NCI-H1436 (cell line): ENCODE measurements at places on chromosomes 12 and 14.

DNA sequence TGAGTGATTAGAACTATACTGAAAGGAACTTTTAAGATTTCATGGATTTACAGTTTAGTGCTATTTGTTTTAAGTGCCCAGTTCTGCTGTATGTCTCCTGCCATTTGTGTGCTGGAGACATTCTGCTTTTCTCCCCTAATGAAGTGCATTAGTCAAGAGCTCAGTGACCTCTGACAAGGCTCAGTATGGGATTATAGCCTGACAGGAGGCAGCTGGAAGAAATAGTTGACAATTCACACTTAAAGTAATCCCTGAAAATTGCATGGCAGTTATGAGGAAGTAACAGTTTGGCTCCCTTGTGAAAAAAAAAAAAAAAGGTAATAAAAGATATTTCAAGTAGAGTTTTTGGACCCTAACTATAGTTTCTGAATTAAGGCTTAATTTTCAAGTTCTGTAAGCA is 70.3 kb downstream of the ALX1 start:
- DNase-seq: no peak

DNA sequence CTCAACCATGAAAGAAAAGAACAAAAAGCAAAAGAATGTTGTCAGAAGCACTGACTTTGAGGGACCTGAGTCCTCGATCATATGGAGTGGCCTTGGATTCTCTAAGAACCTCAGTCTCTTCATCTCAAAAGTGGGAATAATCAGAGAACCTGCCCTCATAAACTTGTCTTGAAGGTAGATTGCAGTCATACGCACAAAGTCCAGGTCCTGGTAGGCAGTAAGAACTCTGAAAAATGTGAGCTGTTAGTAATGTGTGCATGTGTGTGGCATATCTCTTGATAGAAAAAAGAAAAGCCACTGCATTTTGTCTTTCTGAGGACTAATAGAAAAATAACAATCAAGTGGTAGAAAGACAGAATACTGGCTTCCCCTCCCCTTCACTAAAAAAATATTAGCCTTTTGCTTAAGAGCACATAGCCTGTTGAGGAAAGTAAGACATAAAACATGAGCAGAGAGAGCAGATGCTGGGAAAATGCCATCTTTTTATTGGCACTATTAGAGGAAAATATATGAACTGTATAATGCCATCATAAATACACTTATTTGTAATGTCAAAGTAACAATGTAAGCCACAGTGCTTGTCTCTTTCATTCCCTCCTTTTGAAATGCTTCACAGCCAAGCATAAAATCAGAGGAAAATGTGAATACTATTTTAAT is 205.1 kb upstream of the TBX3 start:
- no peak for DNase-seq

DNA sequence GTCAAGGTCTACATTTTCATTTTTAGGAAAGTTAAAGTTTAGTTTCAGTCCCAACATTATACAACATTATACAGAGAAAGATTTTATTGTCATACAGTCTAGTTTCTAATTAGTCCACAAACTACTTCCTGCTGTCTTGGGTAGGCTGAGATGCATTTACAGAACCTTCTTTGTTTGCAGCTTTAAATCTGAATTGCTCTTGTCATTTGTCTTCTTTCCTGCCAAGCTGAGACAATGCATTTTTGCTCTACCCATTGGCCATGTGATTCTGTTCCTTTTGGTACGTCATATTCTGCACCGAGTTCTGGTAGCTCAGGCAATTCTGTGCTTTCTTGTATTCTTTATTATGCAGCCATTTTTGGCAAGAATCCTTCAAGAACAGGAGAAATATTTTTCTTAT is 228.5 kb downstream of the ATP23 start:
- DNase-seq: no peak

- DNase-seq: no peak
Measured at GRCh38 chr12:57092529-57092862, 3.6 kb downstream of the NAB2 start.

GRCh38 chr12:6573001-6573400 is 4.9 kb upstream of the NOP2 start:
- DNase-seq: no peak

DNA sequence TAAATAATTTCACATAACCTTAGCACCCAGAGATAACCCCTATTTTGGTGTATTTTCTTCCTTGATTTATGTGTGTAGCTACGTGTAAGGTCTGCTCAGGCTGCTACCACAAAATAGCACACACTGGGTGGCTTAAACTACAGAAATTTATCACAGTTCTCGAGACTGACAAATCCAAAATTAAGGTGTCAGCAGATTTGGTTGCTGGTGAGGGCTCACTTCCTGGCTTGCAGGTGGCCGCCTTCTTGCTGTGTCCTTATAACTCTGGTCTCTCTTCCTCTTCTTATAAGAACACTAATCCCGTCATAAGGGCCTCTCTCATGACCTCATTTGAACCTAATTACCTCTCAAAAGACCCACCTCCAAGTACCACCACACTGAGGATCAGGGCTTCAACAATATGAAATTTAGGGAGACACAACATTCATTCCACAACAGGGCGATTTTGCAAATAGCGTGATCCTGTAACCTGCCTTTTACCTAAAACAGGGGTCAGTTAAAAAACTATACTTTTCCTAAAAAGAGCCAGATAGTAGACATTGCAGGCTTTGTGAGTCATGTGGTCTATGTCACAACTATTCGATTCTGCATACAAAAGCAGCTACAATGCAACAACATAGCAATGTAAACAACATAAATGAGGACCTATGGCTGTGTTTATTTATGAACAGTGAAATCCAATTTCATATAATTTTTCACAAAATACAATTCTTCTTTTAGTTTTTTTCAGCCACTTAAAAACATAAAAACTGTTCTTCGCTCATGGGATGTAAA is 371.7 kb downstream of the DPF3 start:
- DNase-seq: no peak

GRCh38 chr12:39764944-39765560 is 145.4 kb upstream of the ABCD2 start:
- peak; percentile 33 for DNase-seq

GRCh38 chr12:113155060-113155459 is 5.5 kb downstream of the CFAP73 start:
- DNase-seq: no peak
